GM23338 (cell line): ENCODE measurements at places on chromosomes 7 and 10.
A peak's percentile ranks its signal among the peaks of the same experiment; 100 is the strongest.

DNA sequence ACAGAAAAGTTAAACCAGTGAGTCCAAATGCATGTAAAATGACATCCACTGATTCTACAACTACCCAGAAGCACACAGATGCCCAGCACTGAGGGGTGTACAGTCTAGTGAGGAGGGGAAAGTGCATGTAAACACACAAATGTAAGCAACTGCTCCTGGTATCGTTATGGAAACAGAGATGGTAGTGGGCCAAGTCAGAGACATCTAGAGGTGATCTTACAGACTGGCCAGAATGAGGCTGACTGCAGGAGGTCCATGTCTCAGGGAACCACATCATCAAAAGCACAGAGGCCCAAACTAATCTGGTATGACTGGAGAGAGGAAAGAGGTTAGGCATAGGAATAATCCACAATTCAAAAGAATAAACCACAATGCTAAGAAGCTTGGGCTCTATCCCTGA lies 176.5 kb downstream of the SRPK2 start:
- no peak for DNase-seq

- DNase-seq = peak; percentile 47
Observed at GRCh38 chr7:111393011-111393754, 169.1 kb downstream of the IMMP2L start.

DNA sequence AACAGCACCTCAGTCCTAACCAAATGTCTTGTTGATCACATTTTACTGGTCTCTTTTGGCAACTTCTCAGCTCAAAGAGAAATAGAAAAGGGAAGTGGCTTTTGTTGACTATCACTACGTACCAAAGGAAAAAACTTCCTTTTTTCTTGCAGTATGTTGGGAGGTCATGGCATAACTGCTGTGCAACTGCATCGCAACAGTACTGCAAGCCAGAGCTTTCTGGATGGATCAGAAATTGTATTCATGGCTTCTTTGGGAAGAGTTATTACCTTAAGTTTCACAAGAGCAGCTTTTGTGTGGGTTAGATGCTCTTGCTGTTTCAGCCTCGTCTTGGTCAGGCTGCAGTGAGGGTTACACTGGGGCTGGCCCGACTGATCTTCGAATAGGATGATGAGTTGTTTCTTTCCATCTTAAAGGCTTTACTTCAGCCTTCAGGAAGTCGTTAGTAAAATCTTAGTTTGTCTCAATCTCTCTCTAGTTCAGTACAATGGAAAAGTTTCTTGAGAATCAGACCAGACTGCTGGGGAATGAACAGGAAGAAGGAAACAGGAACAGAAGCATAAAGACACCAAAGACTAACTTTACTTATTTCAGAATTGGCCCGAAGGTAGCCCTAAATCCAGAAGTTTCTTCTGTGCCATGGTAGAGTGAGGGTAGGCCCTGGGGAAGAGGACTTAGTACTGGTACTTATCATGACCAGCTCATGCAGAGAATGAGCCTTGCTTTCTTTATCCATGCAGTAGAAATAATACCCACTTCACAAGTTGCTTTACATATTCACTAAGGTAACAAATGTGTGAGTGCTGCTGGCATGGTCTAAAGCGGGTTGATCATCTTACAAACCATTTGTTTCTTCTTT lies 153.6 kb downstream of the CELF2 start:
- DNase-seq = no peak

DNA sequence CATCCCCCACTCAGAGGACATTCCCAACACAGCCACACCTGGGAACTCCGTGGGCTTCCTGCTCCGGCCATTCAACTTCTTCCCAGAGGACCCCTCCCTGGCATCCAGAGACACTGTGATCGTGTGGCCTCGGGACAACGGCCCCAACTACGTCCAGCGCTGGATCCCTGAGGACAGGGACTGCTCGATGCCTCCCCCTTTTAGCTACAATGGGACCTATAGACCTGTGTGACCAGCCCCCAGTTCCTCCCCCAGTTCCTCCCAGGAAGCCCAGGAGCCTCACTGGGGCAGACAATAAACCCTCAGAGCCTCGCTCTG lies 8.6 kb downstream of the AOC1 start:
- DNase-seq = no peak

- DNase-seq = peak; percentile 51
Observed at GRCh38 chr10:92290076-92290836, 622 bp downstream of the CPEB3 start.

- DNase-seq = no peak
Observed at GRCh38 chr10:18988338-18988737, 60.3 kb upstream of the MALRD1 start.

DNA sequence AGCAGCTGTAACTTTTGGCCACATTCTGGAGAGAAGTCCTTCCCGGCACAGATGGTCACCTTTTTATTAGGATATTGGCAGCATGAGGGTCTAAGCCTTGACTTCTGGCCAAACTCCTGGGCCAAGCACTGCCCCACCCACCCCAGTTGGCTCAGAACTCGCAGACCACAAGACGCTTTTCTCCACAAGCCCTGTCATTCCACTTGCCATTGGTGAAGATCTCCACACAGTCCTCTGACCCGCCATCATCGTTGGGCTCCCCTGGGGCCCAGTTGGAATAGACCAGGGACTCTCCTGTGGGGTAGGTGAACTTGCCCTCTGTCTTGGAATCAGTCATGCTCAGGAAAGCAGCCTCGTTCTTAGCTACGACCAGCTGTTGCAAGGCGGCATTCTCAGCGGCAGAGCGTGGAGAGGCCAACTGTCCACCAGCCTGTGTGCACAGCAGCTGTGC lies 11.2 kb downstream of the SFTPD start:
- no peak for DNase-seq

DNA sequence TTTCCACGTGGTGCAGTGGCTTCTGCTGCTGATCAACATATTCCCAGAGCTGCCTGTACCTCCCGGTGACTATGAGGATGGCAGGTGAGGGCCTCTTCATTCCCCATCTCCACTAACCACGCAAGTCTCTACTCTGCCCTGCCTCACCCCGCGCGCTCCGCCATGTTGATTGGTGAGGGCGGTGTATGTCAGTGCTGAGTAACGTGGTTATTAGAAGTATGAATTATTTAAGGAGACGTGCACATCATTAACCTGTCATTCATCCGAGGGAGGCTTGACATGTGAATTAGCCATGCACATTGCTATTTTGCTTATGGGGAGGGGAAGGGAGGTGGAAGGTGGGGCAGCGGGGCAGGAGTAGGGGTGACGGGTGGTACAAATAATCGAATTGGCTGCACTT lies 138.6 kb downstream of the SORCS3 start:
- no peak for DNase-seq

DNA sequence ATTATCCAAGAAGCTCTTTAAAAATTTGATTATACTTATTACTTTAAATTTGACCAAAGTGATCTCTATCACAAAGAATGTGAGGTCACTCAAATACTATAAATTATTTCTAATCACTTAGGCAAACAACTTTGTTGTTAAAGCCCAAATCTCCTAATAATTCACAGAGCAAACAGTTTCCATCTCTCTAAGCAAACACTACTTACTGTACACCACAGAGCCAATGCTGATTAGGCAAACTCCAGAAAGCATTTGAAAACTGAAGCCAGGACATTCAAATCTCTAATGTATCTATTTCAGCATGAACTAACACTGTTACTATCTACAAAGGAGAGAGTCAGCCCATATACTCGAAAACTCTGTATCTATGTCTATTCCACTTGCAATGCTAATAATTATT lies 107.1 kb downstream of the RNF32 start:
- DNase-seq = no peak

DNA sequence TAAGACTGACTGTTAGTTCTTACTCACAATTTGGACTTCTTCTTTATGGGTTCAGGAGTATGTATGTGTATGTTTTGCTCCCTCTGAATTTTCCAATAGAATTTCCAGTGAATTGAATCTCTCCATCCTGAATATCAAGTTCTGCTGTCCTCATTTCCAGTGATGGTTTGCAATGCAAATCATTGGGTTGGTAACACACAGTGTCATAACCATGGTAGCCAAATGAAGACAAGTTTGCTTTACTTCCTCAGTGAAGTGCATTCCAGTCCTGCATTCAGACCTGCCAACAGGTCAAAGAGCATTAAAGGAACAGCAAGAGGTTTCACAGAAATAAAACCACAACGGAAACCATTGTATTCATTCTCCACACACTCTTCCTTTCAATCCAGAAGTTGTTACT lies 15.2 kb downstream of the ITPRID1 start:
- no peak for DNase-seq

DNA sequence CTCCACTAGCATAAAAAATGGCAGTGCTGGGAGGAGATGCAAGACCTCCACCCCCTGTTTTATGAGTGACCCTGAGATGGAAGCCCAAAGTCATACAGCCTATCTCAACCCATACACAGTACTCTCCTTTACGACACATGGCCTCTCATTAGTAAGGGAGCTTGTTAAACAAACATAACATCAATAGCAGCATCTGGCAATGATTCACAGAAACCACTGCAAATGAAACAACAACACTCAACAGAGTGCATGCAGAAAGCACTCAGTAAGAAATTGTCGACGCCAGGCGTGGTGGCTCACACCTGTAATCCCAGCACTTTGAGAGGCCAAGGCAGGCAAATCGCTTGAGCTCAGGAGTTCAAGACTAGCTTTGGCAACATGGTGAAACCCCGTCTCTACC lies 27.5 kb upstream of the FIGNL1 start:
- no peak for DNase-seq

DNA sequence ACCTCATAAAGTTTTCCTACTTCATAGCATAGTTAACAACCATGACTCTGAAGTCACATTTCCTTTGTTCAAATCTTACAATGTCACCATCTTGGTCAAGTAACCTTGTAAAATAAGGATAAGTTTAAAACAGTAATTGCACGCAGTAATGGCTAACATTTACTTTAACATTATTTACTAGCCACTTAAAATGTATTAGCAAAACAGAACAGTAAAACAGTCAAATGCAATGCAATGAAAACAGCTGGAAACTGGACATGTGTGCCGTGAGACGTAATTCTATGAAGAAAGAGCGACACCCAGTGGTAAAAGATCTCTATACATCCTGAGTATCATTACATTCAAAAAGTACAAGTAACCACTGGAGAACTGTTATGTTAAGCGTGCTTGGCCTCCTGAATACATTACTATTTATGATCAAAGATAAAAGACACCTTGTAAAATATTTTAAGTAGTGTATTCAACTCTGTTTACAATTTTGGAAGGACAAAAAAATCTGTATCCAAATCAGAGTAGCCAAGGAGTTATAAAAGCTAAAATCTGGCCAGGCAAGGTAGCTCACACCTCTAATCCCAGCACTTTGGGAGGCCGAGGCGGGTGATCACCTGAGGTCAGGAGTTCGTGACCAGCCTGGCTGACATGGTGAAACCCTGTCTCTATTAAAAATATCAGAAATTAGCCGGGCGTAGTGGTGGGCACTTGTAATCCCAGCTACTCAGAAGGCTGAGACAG lies 27.2 kb downstream of the ATE1 start:
- peak; percentile 90 for DNase-seq

DNA sequence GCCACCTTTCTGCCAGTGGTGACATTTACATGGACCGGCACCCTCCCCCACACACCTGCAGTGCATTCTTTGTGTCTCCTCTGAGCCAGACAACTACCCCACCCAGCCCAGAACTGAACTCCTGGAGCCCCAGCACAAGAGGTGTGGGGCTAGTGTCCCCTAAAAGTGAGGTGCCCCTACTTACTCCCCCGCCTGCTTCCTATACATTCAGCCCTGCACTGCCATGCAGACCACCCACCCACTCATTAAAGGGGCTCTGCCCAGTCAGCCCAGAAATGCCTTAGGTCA lies 1.9 kb downstream of the SAP25 start:
- peak; percentile 58 for DNase-seq

DNA sequence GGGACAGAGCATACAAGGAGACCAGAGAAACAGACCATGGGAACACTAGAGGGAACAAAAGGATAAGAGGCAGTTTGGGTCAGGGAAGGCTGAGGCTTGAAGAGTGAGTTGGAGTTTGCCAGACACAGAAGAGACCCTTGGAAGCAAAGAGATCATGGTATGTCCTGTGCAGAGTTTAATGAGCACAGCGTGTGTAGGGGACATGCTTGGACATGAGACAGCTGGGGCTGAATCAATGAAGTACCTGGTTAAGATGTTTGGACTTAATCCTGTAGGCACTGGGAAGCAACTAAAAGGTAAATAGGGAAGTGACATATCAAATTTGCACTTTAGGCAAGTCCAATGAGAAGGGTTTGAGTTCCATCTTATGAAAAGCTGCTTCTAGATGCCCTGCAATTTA lies 79.6 kb downstream of the KIAA1217 start:
- DNase-seq = no peak

GRCh38 chr7:14748461-14748860 lies 154.1 kb downstream of the DGKB start:
- DNase-seq = no peak

- DNase-seq = peak; percentile 23
Observed at GRCh38 chr10:109126016-109126415, 797.3 kb downstream of the XPNPEP1 start.

DNA sequence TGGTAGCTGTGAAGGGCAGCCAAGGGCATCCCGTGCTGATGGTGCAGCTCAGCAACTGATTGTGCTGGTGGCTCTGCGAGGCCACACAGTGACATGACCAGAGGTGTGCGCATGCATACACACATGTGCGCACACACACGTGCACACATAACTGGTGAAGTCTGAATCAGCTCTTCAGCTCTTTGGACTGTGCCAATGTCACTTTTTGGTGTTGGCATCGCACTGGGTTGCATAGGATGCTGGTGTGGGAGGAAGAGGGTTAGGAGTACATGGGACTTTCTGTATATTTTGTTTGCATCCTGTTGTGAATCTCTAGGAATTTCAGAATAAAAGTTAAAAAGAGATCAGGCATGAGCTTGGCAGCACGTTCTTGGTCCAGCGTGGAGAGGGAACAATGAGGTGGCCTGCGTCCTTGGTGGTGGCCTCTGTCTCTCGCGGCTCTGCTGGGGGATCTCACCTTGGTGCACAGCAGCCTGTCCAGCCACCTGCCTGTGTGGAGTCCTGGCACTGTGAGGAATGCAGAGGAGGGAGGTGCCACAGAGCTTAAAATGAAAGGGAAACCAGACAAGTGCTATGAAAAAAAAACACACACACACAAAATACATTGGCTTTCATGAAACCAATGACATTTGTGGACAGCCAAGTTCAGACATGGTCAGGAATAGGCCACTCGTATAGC lies 124.0 kb downstream of the TRRAP start:
- DNase-seq = no peak

GRCh38 chr7:81197266-81197665 lies 278.4 kb upstream of the SEMA3C start:
- DNase-seq = no peak

DNA sequence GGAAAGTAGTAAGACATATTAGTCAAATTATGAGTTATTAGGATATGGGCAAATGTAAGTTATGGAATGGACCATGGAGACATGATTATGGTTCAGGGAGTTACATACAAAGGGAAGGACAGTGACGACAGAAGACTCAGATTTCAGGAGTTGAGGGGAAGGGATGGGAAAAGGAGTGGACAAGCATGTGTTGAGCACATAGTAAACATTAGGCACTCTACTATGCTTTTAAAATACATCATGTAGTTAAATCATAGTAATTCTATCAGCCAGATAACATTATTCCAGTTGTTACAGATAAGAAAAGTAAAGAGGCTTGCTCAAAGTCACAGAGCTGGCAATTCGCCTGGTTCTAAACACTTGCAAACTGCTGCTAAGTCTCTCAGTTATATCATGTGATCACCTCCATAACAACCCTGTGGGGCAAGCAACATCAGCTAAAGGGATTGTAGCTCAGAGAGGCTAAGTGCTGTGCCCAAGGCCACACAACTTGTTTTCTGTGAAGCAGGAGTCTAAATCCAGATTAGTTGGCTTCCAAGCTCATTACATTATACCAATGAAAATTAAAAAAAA lies 115.2 kb upstream of the MDFIC start:
- no peak for DNase-seq

GRCh38 chr10:46288601-46289206 lies 1.9 kb downstream of the ANTXRL start:
- DNase-seq = no peak
